ENCODE measurements at places on chromosomes 2 and 18. TPM values are rescaled to one million over a fixed set of nuclear protein-coding genes. Genes with fewer than 3 reads are reported as not detected.

DNA sequence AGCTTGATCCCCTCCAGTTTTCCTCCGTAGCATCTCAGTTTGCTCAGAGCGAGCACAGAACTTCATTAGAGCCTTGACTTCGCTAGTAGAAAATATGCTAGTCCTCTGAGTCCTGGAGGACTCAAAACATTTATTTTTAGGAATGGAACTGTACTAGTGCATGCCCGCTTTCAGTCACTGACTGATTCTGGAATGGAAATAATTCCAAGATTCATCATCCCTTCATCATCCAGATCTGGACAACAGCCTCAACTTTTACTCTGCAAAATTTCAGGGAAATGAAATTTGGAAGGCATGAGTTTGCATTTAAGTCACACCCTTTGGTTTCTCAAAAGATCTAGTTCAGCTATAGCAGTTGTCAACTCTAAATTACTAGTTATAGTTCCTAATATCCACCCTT is 304.6 kb downstream of the XIRP2 start:
- no peaks in the 10 kb centered on the region for H3K27me3 ChIP-seq
- H3K4me3 ChIP-seq: no peak overlapping the region
- no peaks in the 10 kb centered on the region for H3K36me3 ChIP-seq
- DNase-seq: no peak
- no peak overlapping the region for H3K27ac ChIP-seq
- H3K4me1 ChIP-seq: no peaks in the 10 kb centered on the region

The ALPG gene
- not detected for total RNA-seq

GRCh38 chr18:832085-832681 is 20.1 kb upstream of the YES1 start:
- no peak for DNase-seq
- H3K4me3 ChIP-seq: no peak overlapping the region
- peaks cover 10% of the 10 kb centered on the region for H3K4me1 ChIP-seq
- peaks cover 11% of the 10 kb centered on the region for H3K27me3 ChIP-seq

The SULT1C4 gene
- total RNA-seq: not detected

DNA sequence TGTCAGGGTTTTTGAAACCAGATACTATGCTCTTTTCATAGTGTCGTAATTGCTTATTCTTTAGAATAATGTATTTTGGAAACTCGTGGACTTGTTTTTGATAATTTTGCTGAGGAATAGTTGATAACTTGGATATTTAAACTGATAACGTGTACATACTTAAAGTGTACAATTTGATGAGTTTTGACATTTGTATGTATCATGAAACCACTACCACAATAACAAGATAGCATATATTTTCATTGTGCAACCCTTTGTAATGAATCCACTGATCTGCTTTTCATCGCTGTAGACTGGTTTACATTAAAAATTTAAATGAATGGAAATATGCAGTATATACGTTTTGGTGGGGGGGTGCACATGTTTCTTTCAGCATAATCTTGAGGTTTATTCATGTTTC is 45.8 kb downstream of the AGFG1 start:
- no peak for DNase-seq
- H3K27ac ChIP-seq: no peak overlapping the region
- no peak overlapping the region for H3K4me3 ChIP-seq
- H3K4me1 ChIP-seq: peaks cover 66% of the 10 kb centered on the region
- no peaks in the 10 kb centered on the region for H3K27me3 ChIP-seq
- peaks cover 38% of the 10 kb centered on the region for H3K36me3 ChIP-seq

- DNase-seq: no peak
- H3K4me1 ChIP-seq: peaks cover 19% of the 10 kb centered on the region
- H3K36me3 ChIP-seq: peaks cover 12% of the 10 kb centered on the region
- no peaks in the 10 kb centered on the region for H3K27me3 ChIP-seq
- no peak overlapping the region for H3K27ac ChIP-seq
Measured at GRCh38 chr2:128197059-128197458, 106.1 kb downstream of the UGGT1 start.
